ENCODE measurements at places on chromosomes 13 and 19.

DNA sequence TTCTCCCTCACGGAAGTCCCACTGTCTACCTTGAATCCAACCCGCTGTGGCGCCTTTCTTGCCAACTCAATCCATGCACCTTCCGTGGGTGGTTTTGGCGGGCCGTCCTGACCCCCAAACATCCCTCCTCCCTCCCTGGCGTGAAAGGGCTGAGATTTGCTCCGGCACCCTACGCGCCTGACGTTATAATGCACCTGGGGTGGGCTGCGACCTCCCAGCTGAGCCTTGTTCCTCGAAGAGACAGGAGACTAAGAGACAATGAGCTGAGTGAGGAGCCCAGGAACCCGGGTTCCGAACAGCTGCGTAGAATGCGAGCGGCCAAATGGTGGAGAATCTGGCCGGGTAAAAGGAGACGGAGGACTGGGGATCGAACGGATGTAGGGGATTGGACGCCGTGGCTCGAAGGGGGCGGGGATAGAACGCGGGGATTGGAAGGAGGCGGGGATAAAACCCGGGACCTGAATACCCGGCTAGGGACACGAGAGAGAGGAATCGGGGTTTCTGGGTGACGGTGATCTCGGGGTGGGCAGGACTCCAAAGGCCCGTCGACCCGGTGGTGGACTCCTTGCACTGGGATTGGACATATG lies at the start of gene CPT1C:
CPT1C (plus strand) TSS at position 461 of the 587 bp plus-strand sequence. CDS start 1,137 bp downstream, outside the sequence.
- DNase-seq, result peak; percentile 83

DNA sequence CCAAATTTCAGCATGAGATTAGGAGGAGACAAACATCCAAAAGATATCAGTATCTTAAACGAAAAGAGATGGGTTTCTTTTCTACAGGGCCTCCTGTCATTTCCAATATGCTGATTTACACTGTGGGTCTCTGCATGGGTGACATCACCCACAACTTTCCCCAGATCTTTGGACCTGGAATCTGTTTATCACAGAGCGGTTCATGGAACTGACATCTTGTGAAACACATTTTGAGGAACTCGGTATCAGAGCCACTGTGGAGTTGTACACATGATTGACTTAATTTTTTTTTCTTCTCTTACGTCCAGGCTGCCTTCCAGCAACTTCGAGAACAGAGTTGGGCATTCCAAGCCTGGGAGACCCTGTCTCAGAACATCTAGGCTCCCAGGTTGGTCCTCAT lies 80.2 kb upstream of the SERP2 start:
- no peak for DNase-seq

- no peak for DNase-seq
Observed at GRCh38 chr19:34681478-34681877, 4.0 kb downstream of the ZNF302 start.

DNA sequence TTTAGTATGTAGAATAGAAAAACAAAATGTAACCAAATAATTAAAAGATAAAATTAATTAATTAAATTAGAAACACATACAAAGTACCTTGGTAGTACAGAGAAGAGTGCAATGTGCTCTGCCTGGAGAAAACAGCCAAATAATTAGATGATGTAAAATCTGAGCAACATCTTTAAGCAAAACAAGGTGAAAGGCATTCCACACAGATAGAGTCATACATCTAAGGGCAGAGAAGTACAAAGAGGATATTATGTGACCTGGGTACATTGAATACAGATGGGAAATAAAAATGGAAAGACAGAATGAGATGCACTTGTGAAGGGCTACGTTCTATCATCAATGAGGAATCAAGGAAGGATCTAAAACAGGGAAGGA lies 25.2 kb upstream of the FNDC3A start:
- peak; percentile 14 for DNase-seq

DNA sequence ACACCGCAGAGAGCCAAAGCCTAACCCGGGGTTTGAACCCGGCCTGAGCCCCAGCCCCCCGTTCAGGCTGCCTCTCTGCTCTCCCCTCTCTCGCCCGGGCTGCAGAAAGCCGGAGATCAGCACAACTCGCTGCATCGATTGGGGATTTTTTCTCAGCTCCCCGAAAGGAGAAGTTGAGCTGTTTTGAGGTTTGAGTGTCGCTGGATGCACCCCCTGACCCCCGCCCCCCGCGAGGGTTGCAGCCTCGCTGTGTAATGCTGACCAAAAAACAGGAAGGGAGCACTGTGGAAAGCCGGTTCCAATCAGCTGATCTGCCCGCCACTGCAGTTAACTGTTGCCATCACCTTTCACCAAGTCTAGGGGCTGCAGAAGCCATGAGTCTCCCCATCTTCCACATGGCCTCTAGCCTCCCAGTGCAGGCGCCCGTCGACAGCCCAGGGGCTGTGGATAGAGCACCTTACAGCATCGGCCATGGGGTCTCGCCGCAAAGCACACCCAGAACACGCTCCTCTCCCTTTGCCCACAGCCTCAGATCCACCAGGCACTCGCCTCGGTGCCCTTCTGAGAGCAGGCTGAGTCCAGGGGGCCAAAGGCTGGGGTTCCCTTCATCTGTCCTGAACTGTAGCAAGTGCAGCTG lies 34.5 kb downstream of the MYO9B start:
- no peak for DNase-seq

DNA sequence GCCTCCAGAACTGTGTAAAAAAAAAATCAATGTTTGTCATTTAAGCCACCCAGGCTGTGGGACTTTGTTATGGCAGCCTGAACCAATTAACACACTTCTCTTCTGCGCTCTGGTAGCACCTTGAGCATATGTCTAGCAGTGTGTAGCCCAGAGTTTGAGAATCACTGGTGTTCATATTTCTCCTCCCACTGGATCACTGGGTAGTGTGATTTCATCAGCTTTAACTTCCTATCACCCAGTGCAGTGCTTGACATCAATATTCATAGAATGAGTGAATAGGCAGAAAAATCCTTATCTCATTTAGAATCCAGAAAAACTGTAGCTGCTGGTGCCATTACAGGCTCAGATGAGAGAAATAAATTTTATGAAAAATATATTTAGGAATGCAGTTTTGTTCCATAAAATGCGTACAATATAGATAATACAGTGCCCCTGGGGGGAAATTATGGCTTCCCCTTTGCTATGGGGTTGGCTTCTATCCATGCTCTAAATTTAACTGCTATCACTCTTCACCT lies 30.7 kb upstream of the WASF3 start:
- no peak for DNase-seq

- DNase-seq, result no peak
Observed at GRCh38 chr13:113792886-113793717, 34.1 kb downstream of the TMEM255B start.

- no peak for DNase-seq
Observed at GRCh38 chr19:2037651-2038255, 13.3 kb downstream of the MKNK2 start.

DNA sequence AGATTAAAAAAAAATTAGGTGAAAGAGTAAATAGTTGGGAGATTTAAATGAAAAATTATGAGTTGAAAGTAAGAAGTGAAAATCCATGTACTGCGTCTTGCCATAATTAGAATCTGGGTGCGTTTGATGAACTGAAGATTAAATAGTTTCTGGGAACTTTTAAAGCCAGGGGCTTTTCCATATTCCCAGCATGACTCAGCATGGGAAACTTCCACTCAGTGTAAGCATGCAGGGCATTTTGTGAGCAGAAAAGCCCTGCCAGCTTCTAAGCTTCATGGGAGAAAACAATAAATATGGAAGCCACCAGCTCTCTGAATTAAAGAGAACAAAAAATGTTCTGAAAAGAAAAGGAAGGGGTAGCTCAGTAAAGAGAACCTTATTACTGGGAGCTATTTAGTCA lies 62.0 kb upstream of the EDNRB start:
- DNase-seq, result peak; percentile 78

- no peak for DNase-seq
Observed at GRCh38 chr13:112452380-112453206, 76.4 kb downstream of the SPACA7 start.

DNA sequence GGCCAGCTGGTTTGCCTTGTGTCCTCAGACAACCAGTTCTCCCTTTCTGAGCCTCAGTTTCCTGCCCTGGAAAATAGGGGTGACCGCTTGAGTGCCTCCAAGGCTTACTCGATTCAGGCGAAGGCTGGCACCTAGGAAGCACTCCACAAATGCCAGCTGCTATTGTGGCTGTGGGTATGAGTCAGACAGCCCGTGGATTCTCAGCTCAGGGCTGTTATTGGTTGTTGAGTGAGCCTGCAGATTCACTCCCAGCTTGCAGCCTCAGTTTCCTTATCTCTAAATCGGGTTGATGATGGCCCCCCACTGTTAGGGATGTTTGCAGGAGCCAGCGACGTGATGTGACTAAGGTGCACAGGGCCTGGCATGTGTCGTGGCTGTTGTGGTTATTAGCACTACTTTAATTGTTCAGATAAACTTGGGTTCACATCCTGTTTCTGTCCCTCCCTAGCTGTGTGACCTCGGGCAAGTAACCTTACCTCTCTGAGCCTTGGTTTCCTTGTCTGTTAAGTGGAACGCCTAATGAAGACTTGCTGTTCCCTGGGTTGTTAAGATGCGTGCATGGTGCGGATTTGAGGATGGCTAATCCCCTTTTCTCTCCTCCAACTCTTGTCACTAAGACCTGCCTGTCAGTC lies 2.4 kb downstream of the MARK4 start:
- no peak for DNase-seq

DNA sequence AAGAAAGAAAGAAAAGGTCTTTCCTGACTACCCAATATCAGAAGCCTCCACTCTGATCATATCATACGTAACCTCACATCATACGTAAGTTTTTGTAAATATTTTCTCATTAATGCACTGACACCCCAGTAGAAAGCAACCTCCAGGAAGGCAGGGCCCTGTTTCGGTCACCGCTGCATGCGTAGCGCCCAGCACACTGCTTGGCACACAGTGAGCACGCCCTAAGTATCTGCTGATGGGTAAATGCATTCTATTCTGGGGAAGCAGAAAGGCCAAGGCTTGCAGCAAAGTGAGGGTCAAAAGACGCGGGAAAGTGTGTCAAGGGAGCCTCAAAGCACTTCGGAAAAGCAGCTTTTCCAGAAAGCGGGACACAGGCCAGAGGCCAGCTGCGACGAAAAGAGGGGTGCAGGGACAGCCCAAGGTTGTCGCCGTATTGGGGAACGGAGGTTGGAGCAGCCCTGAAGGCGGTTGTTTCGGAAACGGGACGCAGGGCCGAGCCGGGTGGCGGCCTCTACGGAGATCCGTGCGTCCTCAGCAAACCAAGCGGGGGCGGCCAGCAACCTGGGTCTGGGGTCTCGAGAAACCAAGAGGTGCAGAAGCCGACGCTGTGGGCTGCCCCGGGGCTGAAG lies 463 bp downstream of the SUGP1 start:
- no peak for DNase-seq

- no peak for DNase-seq
Observed at GRCh38 chr19:41114132-41114531, at the start of gene CYP2F1. TSS of gene CYP2F1 (plus strand) at chr19:41114432. CDS start at chr19:41116189, 1,757 bp downstream.

DNA sequence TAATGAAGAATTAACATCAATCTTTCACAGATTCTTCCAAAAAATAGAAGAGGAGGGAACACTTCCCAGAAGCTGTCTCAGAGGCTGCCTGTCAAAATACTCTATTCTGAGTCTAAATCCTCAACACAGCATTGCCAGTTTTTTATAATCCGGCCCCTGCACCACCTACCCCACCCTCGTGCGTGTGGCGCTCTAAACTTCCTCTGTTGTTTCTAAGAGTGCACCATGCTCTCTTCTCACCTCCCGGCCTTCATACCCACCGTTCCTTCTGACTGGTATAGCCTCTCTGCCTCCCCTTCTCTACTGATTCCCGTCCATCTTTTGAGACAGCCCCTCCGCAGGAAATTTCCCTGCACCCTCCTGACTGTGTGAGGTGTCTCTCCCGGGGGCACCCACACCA lies 136.8 kb downstream of the KATNAL1 start:
- no peak for DNase-seq

DNA sequence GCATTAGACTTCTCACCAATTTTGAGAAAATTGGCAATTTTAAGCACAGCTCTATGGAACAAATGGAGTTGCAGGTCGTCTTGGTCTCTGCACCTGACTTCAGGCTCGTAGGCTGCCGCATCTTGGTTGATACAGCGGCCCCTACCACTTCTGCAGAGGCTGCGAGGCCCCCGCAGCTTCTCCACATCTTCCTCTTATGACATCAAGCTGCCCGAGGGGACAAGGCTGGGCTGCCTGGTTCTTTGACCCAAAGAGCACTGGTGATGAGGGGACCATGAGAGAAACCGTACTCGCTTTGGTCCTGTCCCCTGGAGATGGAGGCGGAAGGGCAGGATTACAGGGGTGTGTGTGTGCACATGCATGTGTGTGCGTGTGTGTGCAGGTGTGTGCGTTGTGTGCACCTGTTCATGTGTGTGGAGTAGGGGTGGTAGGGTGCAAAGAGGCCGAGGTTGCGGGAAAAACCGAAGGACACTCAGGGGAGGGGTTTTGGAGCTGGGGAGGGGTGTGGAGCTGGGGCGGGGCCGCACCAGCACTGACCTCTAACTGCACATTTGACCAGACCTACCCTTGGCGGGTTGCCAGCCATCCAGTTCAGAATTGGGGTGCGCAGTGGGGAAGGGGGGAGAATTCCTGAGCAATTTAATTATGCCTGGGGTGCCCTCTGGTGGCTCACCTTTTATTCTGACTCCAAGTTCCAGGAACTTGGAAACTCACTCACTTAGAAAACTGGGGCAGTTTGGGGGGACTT lies 65.1 kb upstream of the ARHGEF7 start:
- DNase-seq, result peak; percentile 7

DNA sequence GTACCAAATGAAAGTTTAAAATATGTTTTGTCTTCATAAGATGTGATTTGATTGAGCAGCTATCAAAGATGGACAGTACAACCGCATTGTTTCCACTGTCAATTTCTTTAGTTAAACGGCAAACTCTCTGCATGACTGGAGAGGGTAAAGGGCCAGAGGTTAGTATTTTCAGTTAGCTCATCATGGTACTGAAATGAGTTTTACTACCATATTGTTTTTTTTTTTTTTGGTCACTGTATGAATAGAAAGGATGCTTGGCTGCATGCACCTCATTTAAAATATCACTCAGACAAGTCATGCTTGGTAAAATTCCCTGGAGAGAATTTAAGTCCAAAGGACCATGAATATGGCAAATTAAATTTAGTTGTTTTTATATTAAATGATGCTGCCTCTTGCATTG lies 942.1 kb upstream of the SPRY2 start:
- no peak for DNase-seq

DNA sequence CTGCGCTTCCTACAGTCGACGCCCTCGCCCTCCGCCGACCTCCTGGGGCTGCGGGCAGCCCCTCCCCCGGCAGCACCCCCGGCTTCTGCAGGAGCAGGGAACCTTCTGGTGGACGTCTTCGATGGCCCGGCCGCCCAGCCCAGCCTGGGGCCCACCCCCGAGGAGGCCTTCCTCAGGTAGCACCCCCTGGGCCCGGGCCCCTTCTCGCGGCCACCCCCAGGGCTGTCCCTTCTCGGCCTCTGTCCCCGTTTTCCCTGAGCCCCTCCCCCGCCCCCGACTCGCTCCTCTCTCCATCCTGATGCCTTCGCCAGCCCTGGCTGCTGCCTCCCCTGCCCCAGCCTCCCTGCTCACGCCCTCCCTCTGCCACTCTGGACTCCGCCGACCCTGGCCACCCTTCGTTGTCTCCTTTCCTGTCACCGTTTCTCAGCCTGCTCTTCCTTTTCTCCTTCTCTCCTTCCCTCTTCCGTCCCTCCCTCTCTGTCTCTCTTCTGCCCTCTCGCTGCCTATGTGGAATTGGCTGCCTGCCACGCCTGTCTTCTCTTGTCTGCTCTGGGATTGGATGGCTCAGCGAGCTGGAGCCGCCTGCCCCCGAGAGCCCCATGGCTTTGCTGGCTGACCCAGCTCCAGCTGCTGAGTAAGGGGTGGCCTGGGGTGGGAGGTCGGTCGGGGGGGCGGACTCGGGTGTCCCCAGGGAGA lies 11.0 kb downstream of the FUZ start:
- DNase-seq, result peak; percentile 92

GRCh38 chr13:111318386-111318785 lies 2.1 kb upstream of the TEX29 start:
- DNase-seq, result no peak

GRCh38 chr13:19587635-19588300 lies 26.4 kb upstream of the TPTE2 start:
- DNase-seq, result peak; percentile 32
